ENCODE measurements at places on chromosomes 12 and 14.

DNA sequence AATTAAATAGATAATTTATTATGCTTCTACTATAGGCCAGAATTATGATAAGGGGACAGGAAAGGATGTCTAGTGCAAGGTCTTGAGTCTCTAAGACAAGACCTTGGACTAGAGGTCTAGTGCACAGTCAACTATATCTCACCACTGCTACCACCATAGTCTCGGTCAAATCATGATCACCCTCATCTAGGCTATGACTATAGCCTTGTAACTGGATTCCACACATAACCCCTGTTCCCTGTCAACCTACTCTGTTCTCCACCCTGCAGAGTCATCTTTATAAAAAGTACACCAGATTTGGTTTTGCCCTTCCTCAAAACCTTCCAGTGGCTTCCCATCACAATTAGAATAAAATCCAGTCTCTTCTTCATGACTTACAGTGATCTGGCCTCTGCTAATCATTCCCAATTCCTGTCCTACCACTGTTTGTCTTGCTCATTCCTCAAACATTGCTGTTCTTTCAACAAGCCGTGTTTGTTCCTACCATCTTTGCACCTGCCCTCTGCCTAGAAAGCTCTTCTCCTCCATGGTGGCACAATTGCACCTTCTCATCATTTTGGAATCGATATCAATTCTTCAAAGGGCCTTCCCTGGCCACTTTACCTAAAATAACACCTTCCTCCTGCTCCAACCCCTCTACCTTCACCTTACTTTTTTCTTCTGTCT is 169.4 kb downstream of the FOXN3 start:
- no peak for DNase-seq

DNA sequence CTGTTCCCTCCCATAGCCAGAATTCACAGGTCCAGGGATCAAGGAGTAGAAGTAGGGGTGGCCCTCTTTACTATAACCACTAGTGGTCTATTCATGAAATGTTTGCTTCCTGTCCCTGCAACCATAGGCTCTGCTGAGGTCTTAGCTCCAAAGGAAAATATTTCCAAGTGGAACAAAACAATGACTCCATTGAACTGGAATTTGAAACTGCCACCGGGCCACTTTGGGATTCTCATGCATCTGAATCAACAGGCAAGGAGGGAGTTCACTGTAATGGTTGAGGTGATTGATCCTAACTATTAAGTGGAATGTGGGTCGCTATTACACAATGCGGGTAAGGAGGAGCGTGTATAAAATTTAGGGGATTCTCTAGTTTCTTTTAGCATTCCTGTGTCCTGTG is 197.0 kb downstream of the ETNK1 start:
- DNase-seq, result no peak

DNA sequence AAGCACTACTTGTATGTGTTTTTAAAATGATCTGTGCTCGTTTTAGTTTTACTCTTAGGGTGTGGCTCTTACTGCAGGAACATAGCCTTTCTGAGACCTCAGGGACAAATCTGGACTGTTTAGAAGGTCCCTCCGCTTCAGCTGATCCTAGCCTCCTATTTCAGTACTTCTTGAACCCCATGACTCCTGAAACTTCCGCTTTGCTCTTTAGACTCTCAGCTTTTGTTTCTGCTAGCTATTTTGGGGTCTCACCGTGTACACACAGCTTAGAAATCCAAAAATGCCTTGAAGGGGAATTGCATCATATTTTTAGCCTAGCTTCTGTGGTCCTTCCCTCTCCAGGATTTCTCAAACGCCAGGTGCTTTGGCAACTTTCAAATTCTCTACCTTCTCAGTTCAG is 8.3 kb downstream of the OR11G2 start:
- DNase-seq, result no peak

GRCh38 chr12:82964446-82964845 is 277.7 kb downstream of the TMTC2 start:
- DNase-seq, result no peak

DNA sequence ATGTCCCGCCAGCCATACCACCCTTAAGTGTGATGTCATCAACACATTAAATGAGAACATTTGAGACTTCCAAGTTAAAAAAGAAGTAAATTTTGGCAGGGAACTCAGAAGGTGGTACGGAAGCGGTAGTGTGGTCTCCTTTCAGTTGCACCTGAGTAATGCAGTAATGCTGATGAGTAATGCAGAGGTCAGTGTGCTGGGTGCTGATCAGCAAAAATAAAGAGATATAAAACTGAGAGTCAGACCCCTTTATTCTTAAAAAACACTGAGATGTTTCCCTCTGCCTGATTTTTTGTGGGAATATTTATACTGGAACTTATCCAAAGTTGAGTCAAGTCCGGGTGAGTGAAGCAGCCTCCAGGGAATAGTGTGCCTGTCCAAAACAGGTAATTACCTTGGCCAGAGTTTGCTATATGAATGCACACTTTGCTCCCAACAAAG is 370.6 kb upstream of the PRICKLE1 start:
- DNase-seq, result no peak

DNA sequence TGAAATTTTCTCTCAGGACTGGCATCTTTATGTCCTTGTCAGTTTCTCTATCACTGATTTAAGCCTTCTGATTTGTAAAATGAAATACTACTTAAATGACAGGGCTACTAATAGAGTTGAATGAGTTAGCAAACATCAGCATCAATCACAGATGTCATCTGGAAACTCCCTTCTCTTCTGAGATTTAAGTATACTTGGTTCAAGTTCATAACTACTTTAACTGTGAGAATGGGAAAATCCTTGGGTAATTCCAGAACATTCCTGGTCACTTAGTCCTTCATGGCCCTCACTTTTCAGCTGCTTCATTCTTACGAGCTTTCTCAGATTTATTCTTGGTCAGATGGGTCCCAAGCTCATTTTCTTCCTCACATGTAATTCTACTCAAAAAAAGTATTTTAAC is 1655.3 kb upstream of the FLRT2 start:
- DNase-seq, result no peak

DNA sequence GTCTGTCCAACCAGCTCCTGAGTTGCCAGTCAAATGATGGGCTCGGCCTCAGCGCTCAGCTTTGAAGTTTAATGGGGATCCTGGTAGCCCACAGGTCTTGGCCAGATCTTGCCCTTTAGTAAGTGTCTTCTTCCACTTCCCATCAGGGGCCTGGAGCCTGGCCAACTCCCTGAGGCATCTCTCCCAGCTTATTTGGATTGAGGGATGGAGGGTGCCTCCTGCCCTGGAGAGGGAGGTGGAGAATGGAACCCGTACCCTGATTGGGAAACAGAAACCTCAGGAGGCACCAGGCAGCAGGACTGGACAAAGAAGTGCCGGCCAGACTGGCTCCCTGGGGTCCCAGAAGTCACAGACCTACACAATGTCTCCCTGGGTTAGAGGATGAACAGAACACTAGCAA is 40.5 kb upstream of the LTBP2 start:
- DNase-seq, result no peak

DNA sequence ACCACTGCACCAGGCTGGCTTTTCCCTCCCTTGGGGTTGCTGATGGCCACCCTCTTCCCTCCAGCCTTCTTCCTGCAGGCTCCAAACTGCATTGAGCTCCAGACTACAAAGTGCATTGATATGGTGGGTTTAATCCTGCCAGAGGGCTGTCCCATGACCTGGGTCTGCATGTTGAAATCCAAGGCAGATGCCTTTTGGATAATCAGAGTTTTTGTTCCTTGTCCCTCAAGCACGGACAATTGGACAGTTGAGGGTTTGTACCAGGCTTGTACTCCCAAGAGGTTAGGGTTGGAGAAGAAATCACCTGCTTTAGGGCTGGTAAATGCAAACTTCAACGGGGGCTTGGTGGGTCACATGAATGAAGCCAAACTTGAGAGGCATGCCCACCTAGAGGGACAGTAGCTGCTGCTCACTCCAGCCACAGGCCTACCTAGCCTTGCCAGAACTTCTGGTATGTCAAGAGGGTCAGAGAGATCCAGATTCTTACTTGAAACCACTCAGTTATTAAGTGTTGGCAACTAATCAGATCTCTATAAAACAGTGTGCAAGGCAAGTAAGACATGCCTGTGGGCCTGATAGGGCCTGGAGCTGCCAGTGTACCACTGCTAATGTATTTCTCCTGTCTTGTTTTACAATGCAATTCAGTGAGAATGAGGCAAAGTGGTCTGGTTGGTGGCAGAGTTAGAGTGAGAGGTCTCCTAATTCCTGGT is 21.7 kb upstream of the KRT83 start:
- no peak for DNase-seq

All from HL-60 (cell line).